Stimulated activated CD4-positive, alpha-beta T cell treated with anti-CD3 and anti-CD28 coated beads, Interleukin-2, amount 100 ng/mL, for 4 hours (primary cell): ENCODE measurements at places on chromosomes 2 and 18.

DNA sequence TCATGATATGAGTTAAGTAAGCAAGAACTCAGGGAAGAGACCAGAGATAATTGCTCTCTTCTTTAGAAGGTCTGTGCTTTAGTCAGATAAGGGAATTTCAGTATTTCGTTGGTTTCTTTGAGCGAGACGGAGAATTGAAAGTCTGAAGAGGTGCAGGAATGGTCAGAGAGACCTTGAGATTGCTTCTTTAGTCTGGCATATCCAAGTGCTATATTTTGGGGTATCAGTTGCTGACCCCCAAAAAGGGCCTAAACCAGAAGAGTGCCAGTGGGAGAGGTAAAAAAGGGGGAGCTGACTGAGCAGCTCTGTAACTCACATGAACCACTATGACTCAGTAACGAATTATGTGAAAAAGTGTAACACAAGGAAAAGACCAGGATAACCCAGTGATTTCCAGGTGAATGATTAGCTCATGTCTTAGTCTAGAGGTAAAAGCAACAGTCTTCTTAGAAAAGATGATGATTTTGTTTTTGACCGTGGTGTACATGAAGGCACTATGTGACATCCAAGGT is 932.9 kb downstream of the TDRD15 start:
- no peak for DNase-seq

- DNase-seq: no peak
Observed at GRCh38 chr2:67572721-67573435, 175.7 kb downstream of the ETAA1 start.

DNA sequence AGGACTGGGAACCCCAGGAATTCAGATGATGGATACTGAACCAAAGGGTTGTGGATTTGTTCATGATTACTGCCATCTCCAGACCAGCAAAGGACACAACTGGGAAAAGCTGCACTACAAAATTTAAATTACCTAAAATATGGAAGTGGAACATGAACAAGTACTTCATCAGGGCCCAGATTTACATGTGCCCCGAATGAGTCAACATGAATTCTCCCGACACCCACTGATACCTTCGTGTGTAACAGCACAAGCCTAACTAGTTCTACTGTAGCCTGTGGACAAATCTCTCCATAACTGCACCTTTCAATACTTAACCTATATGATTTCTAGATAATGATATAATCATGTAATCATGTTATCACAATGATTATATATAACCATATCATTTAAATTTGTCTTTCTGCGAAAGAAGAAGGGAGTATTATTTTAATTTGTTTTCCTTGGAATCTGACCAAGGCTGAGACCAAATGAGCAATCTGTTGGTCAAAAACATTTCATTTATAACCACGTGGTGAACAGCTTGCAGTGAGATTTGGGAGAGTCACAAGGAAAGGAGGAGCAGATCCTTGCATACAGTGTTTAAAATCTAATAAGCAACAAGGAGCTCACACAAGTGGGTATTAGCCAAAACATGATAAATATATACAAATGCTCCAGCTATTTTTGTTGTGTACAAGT is 70.5 kb downstream of the CACNB4 start:
- no peak for DNase-seq

DNA sequence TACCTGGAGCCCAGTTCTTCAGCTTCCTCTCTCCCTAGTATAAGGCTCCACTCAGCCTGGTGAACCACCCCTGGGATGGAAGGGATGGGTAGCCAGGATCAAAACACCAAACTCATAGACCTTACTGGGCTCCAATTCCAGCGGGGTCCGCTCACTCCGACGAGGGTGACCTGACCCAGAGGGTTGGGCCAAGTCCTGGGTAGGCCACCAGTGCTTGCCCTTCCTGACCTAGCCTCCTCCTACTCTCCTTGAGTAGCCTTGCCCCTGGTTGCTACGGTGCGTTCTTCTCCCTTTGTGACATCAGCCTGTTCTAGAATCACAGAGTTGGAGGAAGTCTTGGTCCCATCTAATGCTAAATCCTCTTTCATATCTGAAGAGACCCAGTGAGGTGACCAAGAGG is 537 bp upstream of the STAT4 start:
- no peak for DNase-seq

DNA sequence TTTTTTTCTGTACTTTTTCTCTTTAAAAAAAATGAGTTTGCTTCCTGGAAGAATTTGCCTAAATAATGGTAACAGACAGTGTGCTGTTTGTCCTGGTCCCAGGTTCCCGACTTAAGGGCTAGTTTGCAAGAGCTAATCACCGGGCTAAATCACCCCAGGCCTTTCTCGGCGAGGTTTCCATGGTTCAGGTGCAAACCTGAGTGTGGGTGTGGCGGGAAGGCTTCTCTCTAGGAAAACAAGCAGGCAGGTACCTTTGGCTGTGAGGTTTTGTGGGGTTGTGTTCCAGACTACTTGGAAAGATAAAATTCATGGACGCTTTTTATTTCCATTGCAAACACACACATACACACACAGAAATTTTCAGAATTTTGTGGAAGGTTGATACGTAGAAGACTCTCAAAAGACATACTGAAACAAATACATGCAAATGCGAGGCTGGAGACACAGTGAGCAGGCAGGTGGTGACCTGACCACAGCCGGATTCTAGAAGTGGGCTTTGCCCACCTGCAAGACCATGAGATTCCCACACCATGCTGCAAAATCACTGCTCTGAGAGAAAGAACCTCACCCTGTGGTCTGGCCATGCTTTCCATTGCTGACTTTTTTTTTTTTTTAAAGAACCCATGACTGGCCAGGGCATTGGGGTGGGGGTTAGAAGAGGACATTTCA is 815 bp downstream of the CNDP1 start:
- no peak for DNase-seq

GRCh38 chr2:143481237-143481623 is 352.0 kb downstream of the ARHGAP15 start:
- no peak for DNase-seq

- no peak for DNase-seq
Observed at GRCh38 chr2:136486115-136486514, 279.2 kb upstream of the THSD7B start.

DNA sequence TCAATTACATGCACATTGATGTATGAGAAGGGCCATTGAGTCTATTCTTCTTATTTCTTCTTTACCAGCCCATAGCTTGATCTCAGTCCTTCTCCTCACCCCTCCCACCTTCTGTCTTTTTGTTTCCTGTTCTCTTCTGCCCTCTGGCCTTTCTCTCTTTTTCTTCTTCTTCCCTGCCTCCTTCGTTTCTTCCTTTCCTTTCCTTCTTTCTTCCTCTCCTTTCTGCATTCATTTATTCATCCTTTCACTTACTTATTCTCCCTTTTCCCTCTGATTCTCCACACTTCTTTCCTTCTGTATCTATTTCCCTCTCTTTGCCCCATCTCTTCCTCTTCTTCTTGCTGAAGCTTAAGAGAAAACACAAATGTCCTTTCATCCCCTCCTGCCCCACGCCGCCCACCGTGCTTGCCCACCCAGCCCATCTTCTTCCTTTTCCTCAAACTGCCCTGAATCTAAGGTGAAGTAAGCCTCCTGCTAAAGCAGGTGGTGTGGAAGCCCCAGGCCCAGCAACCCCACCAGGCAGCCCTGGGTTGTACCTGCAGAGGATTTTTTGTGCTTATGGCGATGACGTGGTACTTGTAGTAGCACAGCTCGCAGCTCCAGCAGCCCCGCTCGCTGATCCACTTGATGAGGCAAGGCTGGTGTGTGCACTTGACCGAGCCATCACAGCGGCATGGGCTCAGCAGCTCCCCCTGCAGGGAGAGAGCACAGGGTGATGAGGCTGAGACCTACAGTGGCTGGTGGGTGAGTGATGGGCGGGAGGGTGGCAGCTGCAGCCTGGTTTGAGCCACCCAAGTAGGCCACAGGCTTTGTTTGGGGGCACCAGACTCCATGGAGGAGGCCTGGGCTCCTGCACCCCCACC is 89.0 kb downstream of the MARCHF4 start:
- no peak for DNase-seq

DNA sequence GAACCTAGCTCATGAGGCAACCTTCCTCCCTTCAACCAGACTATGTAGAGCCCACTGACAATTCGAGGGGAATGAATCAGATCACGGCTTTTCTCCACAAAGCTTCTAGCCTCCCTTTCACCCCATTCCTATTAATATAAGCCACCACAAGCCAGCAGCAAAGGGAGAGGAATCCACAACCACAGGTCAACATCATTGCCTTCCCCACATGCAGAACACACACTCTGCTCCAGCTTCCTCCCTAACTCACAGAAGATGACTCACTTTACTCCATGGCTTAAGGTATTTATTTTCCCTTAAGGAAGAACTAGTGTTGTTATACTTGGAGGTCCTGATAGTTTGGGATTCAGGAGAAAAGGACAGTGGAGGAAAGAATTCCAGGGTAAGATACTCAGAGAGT is 272.2 kb downstream of the C1D start:
- DNase-seq: no peak

GRCh38 chr18:69158944-69159343 is 241.7 kb upstream of the DOK6 start:
- no peak for DNase-seq

DNA sequence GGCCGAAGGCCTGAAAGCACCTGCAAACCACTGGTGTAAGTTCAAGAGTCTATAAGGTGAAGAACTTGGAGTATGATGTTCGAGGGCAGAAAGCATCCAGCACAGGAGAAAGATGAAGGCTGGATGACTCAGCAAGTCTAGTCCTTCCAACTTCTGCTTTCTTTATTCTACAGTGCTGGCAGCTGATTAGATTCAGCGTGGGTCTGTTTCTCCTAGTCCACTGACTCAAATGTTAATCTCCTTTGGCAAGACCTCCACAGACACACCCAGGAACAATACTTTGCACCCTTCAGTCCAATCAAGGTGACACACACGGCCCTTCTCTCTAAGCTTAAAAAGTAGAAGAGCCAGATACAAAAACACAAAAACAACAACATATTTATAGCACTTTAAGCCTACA is 43.4 kb downstream of the NMS start:
- no peak for DNase-seq

GRCh38 chr2:183521911-183522310 is 397.7 kb downstream of the NUP35 start:
- no peak for DNase-seq

DNA sequence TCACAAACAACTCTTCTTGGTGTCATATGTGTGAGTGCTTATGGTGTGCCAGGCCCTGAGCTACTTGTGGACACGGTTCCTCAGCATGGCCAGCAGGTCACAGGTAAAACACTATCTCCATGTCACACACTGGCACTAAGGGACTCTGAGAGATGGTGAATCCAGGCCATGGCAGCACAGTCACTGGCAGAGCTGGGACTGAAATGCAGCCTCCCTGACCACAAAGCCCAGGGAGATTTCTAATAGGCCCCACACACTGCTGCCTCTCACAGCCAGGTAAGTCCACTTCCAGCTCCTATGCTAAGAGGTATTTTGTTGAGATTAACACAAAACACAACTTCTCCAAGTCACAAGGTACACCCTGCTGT is 92.0 kb downstream of the ACTR2 start:
- DNase-seq: no peak
